Epithelial cell of prostate (primary cell): ENCODE measurements at places on chromosomes 12 and 14.

- DNase-seq = no peak
Observed at GRCh38 chr12:6582196-6582595, 14.1 kb upstream of the NOP2 start.

DNA sequence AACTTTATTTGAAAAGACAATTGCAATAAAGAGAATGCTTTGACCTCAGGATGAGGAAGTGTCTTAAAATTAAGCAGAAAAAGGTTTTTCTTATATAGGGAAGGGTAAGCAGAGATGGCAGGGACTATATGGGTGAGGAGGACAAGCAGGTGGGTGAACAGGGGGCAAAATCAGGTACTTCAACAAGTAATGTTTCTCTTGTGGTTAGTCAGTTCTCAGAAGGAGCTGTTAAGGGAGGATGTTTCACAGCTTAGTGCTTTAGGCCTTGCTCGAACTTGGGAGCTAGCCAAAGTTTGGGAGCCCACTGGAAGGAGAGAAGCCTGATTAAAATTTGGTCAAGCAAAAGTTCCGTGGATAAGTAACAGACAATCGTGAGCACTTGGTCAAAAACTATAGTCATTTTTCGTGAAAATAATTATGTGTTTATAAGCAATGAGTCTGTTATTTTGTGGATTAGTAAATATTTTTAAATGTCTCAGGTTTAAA lies 364.2 kb upstream of the TMPO start:
- DNase-seq = no peak

DNA sequence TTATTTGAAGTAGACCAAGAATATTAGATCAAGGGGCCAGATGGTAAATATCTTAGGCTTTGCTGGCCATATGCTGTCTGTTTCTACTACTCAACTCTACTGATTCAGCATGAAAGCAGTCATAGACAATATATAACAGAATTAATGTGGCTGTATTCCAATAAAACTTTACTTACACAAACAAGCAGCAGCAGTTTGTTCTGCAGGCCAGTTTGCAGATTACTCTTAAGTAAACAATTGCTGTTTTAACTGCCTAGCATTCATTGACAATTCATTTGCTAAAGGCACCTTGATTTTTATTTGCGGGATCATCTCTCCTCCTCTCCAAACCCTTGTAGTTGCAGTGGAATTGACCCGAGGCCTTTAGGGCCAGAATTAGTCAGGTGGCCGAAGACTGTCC lies 94.1 kb upstream of the GARIN6 start:
- no peak for DNase-seq

DNA sequence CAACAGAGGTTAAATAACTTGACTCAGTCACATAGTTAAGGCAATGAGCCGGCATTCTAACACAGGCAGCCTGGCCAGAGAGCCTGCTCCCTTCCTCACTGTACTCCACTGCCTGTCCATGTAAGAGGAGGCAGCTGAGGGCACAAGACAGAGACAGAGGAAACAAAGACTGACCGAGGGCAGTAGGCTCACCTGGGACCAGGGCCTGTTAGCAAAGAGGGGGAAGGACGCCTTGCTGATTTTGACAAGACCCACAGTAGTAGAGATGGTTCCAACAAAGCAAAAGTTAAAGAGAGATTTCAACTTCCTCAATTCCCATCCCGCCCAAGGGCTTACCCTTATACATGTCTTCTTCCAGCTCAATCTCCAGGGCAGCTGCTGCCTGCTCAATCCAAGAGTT lies 26.5 kb downstream of the OTUB2 start:
- DNase-seq = no peak

DNA sequence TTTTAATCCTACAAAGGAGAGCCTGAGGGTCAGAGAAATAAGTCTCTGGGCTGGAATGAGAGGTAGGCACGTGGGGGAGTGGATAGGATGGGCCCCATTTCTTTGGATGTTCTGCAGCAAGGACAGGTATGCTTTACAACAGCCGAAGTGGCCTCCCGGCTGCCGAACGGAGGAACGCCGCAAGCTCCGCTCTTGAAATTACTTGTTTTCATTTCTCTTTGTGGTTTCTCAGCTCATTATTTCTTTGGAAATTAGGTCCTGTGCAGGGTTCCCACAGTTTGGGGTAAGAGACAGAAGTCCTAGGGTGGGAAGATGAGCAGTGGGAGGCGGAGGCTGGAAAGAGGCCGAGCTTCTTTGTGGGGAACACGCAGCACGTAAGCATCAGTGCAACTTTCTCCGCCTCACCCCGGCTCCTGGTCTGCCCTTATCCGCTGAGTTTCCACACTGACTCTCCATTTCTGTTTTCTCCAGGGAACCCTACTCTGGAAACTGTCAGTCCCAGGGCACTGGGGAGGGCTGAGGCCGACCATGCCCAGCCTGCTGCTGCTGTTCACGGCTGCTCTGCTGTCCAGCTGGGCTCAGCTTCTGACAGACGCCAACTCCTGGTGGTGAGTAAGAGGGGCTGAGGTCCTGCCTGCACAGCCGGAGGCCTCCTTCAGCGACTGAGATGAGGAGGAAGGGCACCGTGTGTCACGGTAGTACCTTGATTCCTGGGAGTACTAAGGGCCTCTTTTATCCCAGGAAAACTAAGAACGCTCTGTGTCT lies 2.0 kb downstream of the WNT5B start:
- no peak for DNase-seq

DNA sequence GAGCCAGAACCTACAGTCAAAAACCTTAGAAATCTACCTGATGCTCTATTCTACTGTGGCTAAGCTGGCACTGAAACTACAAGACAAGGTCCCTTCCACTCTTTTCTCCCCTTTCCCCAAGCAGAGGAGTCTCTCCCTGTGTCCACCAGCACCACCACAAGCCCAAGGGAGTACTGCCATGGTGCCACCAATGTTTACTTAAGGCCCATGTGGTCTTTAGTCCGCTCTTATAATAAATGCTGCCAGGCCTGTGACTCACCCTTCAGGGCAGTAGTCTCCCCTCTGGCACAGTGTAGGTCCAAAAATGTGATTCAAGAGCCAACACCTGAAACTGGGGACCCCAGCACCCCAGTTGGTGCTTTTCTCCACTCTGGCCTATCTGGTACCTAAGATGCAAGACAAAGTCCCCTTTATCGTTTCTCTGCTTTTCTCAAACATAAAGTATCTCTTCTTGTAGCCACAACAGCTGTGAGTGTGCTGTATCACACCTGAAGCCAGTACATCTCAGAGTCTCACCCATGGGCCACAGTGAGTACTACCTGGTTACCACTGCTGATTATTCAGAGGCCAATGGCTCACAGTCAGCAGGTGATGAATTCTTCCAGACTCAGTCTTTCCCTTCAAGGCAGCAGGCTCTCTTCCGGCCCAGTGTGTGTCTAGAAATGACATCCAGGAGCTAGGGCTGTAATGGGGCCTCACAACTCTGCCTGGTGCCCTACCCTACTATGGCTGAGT lies 29.3 kb downstream of the SLC38A2 start:
- DNase-seq = no peak

GRCh38 chr12:65269603-65270002 lies 8.9 kb upstream of the MSRB3 start:
- DNase-seq = no peak

DNA sequence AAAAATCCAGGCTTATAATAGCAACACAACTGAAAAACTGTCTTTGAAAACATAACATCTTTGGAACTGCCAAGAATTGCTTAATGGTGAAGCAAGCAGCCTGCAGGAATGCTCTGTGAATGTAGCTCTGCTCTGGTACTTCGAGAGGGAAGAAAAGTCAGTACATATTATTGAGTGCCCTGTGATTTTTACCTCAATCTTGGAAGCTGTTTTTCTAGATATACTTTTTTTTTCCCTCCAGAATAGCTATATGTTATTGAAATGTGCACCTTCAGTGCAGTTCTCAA lies 508.1 kb downstream of the PCNX1 start:
- no peak for DNase-seq

DNA sequence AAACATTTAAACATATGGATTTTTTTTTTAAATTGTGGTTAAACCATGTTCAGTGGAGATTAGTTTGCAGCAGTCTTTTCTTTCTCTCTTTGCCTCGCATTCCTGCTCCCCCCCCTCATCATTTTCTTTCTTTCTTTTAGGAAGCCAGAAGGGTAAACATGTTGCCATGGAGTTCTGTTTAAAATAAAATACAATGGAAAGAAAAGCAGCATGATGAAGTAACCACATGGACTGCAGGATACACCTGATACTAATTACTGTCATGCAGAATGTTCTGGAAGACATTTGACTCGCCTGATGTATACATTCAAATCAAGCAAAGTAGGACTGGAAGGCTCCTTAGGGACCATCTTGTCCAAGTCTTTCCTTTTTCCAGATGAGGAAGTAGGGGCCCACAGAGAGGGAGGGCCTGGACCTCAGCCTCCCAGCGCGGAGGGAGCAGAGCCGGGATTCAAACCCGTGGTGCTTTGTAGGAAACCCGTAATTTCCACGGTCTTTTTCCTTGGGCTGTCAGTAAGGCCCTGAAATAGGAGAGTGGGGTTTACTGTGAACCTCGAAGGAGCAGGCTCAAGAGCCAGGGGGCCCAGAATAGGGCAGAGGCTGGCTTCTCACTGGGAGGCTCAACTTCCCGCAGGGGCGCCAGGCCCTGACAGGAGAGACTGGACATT lies 2.4 kb upstream of the MEG3 start:
- no peak for DNase-seq

DNA sequence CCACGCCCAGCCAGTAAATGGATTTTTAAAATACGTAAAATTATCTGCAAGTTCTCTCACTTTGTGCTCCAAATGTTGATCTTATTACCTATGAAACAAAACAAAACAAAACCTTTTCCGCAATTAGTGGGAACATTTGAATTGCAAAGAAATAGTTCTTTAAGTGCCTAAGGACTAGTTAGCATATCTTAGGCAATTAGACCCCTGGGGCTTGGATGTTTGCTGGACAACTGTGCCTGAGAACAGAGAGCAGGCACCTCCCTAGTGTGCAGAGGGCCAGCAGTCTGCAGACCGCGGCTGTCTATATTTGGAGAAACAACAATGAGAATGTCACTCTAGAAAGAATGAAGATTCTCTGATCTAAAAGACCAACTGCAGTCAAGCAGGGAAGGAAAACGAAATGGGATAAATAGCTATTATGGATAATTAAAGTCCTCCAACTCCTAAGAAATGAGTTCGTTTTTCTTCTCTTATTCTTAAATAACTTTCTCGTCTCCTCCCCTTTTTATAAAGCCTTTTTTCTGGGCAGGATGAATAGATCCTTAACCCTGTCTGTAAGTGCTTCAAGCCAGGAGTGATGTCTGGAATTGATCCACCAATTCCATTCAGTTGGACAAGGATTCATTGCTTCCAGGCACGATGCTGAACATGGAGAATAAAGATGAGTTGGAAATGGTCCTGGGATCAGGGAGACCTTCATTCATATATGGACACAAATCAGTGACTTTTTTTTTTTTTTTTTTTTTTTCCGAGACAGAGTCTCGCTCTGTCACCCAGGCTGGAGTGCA lies 16.2 kb downstream of the SLC17A8 start:
- no peak for DNase-seq

DNA sequence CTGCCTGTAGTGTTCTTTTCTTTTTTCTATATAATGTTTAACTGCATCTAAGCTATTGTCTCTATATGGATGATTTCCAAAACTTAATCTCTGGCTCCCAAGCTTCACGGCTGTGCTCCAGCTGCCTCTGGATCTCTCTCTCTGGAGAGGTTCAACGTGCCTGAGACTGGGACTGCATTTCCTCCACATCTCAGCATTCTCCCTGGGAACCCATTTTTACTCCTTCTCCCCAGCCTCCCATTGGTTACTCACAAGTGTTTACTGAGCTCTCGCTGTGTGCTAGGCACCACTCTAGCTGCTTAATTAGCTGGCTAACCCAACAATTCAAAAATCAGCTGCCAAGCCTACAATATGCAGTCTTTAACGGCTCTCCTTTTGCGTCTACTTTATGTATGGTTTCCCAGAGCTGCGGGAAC lies 34.7 kb downstream of the FBXL14 start:
- DNase-seq = no peak

DNA sequence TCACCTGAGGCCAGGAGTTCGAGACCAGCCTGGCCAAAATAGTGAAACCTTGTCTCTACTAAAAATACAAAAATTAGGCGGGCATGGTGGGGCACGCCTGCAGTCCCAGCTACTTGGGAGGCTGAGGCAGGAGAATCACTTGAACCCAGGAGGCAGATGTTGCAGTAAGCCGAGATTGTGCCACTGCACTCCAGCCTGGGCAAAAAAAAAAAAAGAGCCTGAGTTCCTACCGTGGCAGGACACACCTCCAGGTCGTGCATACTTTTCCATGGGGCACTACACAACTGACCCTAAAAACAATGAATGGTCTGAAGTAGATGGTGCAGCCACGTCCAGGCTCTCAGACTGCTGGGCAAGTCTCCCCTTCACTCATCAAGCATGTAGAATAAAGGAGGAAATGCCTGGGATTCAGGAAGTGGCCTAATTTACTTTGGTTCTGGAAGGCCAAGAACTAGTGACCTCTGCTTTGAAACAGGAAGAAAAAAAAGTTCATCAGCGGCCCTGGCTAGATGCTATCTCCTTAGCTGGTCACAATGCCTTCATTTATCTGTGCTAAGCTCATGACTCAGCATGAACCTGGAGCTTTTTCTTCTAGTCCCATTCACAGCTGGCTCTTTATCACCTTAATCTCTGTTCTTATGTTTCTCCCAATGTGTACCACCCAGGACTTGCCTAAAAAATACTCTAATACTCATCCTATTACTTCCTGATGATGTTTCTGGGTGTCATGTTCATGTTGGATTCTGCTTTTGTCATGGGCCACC lies 55.8 kb upstream of the OR6J1 start:
- DNase-seq = peak; percentile 5

DNA sequence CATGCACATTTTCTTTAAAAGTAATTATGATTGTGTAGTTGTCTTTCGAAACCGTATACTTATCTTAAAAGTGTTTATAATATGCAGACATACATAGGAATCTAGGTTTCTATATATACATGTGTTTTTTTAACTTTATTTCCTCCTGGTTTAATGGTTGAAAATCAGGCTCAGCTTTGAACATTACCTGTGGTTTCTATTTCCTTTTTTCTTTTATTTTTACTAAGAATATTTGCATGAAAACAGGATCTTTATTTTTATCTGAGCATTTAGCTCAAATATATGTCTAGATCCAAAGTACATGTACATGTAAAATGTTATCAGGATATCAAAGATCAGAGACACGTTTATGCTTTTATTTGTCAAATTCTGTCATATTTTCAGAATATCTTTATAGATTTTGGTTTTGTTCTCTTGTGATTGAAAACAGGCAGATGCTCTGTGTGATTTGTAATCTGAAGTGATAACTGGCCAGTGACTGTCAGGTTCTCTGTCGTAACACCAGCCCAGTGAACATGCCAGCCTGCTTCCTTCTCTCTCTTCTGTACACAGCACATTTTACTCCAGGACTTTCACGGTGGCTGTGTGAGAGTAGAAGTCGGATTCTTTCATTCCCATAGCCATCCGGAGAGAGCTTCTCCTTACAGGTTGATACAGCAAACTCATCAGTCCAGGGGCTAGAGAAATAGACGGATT lies 13.7 kb downstream of the TCTN1 start:
- no peak for DNase-seq
